ENCODE measurements at places on chromosomes 5 and 9. TPM values are rescaled to one million over a fixed set of nuclear protein-coding genes. Genes with fewer than 3 reads are reported as not detected.
A peak's percentile ranks its signal among the peaks of the same experiment; 100 is the strongest.

- no peak for DNase-seq
Measured at GRCh38 chr9:89594811-89595550, 9.8 kb upstream of the GADD45G start.

GRCh38 chr9:102032614-102033013 is 294.2 kb upstream of the GRIN3A start:
- DNase-seq = no peak

DNA sequence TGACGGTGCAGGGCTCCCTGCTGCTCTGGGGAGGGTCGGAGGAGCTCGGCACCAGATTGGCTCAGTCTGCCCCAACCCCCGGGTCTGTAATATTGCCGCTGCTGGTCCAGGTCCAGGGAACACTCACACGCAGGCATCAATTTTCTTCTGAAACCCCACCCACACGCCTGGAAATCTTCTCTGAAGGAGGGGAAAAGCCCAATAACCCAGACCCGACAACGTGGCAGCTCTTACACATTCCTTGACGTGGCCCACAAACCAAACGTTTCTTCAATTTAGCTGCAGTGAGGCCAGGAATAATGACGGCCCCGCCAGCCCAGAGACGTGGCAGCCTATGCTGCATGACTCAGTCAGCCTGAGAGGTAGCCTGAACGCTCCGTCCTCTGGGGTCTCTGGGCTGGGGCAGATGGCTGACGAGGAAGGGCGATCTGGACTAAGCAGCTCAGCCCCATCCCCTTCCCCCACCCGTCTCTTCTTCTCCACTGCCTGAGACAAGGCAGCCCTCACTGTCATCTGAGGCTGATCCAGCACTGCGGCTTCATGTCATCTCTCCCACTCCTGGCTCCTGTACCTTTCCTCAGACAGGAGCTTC is 9.9 kb upstream of the SPARC start:
- DNase-seq = no peak

DNA sequence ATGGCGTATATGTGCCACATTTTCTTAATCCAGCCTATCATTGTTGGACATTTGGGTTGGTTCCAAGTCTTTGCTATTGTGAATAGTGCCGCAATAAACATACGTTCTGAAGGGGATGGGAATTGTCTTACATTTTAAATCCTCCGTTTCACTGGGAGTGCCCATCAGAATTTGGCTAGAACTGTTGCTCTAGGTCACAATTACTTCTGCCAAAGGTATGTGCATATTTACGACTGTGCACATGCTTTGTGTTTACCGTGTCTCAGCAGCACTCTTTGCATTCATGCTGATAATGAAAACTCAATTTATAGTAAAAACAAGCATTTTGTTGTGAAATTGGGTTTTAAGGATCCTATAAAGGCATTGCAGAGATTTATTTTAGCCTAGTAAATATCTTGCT is 151.9 kb upstream of the ZNF618 start:
- no peak for DNase-seq

DNA sequence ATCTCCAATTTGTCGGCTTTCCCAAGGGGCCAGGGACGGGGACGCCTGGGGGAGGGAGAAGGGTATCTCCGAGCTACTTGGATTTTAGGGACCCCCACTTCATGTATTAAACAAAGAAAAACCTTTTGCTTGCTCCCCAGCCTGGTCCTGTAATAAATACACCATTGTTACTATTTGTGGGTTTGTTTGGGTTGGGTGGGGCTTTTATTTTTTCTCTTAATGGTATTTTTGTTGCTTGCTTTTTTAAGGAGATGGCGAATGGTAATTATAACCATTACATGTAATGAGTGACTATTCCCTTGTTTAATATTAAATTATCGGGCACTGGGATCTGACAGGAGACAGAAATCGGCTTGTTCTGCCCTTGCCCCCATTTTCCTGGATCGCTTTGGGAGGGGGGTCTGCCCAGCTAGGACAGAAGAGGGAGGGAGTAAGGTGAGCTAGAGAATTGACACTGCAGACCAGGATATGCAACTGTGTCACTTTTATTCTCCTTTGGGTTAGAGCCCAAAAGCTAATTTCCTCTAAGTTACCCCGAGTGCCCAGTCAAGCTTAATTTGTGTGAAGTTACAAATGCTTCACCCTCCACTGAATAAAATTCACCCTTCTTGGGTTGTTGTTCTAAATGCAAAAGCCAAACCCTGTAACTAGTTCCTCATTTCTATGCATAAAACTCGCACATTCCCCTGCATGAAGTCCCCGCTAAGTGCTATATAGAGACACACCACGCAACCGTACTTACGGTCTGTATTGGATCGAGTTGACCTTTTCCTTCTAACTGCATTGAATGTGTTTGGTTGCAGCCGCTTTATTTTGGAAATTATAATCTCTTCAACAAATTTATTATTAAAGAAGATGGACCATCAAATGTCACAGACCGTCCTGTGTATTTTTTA is 1.6 kb upstream of the ZNF608 start:
- no peak for DNase-seq

GRCh38 chr5:59600153-59600552 is 293.4 kb downstream of the PDE4D start:
- DNase-seq = no peak

DNA sequence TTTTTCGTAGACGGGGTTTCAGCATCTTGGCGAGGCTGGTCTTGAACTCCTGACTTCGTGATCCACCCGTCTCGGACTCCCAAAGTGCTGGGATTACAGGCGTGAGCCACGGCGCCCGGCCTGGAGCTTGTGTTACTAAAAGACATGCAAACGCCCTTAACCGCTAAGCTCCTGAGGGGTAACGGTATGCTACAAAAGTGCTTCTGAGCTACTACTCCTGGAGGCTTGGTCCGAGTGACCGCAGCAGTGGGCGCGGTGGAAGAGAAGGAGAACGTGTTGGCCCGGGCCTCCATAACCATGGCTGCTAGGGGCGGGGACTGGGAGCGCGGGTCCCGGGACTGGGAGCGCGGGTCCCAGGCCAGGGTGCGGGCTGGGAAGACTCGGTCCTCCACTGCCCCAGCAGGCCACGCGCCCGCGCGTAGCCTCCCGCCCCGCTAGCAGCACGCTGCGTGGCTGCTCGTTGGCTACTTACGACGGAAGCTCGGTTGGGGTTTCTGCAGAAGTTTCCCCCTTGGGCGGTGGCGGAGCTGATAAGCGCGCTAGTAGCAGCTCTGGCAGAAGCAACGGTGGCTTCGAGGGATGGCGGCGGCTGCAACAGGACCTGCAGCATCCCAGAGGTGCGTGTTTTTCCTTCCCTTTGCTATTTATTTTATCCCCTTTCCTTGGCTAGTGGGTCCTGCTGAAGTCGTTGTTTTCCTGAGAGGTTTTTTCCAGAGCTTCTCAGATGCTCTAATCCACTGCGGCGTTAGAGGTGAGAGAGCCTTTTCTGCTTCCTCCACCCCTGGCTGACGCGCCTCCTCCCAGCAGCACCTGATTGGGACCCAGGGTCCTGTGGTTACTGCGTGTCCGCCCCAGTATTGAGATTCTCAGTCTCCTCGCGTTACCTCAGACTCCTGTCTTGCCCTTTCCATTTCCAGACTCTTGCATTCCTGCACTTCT is 69.2 kb upstream of the CCDC180 start:
- DNase-seq = peak; percentile 48

DNA sequence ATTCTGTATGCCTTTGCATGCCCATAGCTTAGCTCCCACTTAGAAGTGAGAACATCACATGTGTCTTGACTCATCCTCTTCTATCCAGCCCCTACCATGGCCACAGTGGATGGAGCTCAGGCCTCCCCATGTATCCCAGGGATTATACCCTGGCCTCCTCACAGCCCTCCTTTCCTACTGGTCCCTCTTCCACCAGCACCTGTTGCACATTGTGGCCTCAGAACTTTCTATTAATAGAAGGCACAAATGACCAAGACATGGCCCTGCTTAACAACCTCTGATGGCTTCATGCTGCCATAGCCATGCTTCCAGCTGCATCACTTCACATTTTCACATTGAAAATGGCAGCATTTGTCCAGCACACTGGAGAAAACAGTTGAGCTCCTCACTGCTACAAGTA is 315.4 kb downstream of the CDK5RAP2 start:
- DNase-seq = no peak

- no peak for DNase-seq
Measured at GRCh38 chr5:140324041-140324600, 21.2 kb upstream of the PFDN1 start.

GRCh38 chr5:172936401-172936800 is 22.8 kb upstream of the RPL26L1 start:
- no peak for DNase-seq

- DNase-seq = no peak
Measured at GRCh38 chr9:61673664-61674381, 484.0 kb downstream of the SPATA31A7 start.

Gene PCDHGB4
- total RNA-seq = 11.7 TPM

Gene LHX3
- total RNA-seq = not detected

Gene FAM153A
- not detected for total RNA-seq

Gene RASGRF2
- 5.0 TPM for total RNA-seq

Gene KCNN2
- total RNA-seq = 22.3 TPM

Measured in urinary bladder (tissue), 4 donors.